KBM-7 (cell line): ENCODE measurements at places on chromosomes 16 and 17.

GRCh38 chr16:7160093-7160492 lies 172.6 kb upstream of the RBFOX1 start:
- no peak for DNase-seq

DNA sequence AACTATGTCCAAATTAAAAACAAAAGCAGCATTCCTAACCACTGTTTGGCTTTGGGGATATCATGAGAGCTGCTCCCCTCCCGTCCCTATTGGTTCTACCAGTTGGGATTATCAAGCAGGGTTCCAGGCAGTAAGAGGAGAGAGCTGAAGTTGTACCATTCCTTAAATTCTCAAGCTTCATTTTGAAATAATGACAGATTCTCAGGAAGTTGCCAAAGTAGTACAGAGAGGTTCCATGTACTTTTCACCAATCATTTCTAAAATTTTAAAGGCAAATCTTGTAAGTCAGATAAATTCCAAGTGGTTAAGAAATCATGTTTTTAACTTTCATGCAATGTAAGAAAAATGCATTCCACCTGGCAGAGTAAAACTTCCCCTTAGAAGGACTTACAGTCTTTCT lies 36.9 kb downstream of the TEX2 start:
- no peak for DNase-seq

GRCh38 chr16:83356266-83356665 lies 451.5 kb upstream of the HSBP1 start:
- peak; percentile 28 for DNase-seq

GRCh38 chr17:77391668-77392375 lies 251.1 kb downstream of the SEC14L1 start:
- DNase-seq: peak; percentile 62

DNA sequence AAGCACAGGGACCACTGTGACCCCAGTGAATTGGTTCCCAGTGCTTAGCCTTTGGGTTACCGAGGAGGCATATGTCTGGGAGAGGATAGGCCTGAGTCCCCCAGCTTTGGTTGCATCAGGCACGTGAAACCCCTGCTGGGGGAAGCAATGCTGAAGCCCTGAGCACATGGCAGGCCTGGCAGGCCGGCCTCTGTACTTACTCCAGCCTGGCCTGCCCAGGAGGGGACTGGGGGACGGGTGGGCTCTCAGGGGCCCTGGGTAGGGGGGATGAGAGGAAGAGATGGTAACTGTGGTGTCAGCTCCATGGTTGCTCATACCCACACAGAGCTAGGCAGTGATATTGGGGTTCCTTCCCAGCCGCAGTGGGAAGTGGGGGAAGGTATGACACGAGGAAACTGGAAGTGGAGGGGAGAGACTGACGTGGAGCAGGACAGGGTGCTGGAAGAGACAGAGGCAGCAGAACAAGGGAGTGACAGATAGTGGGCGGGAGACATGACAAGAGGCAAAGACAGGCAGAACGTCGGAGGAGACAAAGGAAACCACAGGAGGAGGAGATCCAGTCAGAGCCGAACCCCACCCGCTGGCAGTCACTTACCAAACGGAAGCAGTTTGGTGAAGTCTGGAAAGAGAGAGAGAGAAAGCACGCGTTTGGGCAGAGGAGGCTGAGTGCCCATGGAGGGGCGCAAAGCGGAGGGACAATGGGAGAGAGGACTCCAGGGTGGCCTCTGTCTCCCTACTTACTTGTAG lies 9.1 kb downstream of the TMEM208 start:
- peak; percentile 91 for DNase-seq

- DNase-seq: no peak
Observed at GRCh38 chr16:77373726-77374125, 61.1 kb downstream of the ADAMTS18 start.

DNA sequence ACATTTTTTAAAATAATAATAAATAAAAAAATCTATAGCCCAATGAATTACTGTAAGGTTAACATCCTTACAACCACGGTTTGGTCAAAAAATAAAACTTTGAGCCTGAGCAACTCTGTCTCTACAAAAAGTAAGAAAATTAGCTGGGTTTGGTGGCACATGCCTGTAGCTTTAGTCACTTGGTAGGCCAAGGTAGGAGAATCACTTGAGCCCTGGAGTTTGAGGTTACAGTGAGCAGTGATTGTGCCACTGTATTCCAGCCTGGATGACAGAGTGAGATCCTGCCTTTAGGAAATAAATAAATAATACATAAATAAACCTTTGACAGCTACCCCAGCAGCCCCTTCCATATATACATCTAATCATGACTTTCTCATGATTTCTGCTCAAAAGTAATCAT lies 26.9 kb upstream of the PHAF1 start:
- no peak for DNase-seq

- DNase-seq: no peak
Observed at GRCh38 chr16:27851586-27851985, 211.9 kb downstream of the GSG1L start.

DNA sequence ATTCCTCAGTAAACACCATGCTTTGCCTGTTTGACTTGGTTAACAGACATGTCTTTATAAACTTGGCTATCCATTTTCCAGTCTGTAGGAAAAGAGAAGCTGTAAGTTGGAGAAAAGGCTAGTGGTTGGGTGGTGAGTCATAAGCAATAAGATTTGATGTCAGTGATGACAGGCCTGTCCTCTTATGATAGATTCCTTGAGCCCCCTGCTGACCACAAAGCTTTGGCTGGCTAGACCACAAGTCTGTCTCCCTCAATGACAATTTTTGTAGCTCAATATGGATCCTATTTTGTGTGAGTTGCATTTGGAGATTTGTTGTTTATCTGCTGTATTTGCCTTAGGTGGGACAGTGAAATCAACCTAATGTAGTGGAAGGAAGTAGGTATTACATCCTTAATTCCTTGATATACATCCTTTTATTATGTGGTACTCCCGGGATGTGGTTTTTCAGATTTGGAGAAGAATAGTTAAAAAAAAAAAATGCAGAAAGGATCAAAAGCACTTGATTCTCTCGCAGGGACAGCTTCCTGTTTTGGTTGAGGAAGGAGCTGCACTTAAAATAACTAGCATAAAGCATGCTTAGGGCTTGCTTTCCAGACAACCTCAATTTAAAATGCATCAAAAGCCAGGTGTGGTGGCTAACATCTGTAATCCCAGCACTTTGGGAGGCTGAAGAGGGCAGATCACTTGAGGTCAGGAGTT lies 67.4 kb downstream of the SIAH1 start:
- peak; percentile 84 for DNase-seq

DNA sequence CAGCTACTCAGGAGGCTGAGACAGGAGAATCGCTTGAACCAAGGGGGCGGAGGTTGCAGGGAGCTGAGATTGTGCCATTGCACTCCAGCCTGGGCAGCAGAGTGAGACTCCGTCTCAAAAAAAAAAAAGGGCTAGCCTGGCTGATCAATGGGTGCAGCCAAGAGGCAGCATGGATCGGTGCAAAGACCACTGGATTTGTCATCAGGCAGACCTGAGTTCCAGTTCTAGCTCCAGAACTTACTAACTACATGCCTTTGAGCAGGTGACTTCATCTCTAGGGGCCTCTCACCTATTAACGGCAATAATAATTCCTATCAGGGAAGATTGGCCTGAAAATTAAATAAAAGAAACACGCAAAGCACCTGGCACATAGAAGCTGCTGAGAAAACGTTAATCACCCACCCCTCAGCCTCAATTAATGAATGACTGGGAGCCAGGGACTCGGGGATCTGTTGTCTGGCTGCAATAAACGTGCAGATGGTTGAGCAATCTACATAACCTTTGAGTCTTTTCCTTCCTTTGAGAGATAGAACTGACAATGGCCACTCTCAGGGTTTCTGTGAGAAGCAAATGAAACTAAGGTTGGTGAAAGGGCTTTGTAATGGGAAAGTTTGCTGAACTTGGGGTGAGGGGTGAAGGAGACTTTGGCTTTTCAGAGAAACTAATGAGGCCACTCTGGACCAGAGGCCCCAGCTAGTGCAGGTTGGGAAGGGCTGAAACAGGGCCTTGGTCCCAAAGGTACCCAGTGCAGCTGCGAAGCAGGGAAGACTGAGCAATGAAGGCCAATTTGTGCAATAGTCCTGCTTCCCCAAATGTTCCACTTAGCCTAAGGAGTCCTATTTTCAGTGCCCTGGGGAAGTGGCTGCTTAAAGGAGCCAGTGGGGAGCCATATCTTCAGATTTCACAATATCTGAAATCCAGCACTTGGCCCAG lies 7.6 kb downstream of the SEZ6L2 start:
- DNase-seq: no peak

- no peak for DNase-seq
Observed at GRCh38 chr17:54807331-54807730, 93.3 kb upstream of the TOM1L1 start.

DNA sequence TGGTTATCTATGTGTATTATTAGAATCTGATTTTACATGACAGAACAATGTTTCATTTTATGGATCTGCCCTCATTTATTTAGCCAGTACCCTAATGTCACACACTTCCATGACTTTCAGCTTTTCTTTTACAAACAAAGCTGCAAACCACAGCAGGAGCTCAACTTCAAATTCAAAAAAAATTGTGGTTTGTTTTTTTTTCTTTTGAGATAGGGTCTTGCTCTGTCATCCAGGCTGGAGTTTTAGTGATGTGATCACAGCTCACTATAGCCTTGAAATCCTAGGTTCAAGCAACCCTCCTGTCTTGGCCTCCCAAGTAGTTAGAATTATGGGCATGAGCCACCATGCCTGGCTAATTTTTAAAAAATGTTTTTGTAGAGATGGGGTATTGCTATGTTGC lies 8.2 kb upstream of the MPRIP start:
- no peak for DNase-seq
